Activated CD4-positive, alpha-beta T cell treated with anti-CD3 and anti-CD28 coated beads, Interleukin-2, amount 50 U/mL, for 1 hour (primary cell): ENCODE measurements at places on chromosomes 7 and 10.

- DNase-seq: no peak
Measured at GRCh38 chr7:36245684-36246299, 92.7 kb downstream of the EEPD1 start.

- no peak for DNase-seq
Measured at GRCh38 chr10:49593998-49594397, 16.1 kb upstream of the SLC18A3 start.

GRCh38 chr7:139043823-139044812, 8.3 kb upstream of the ZC3HAV1L start:
- peak; percentile 72 for DNase-seq

- DNase-seq: no peak
Measured at GRCh38 chr7:19110776-19111175, 6.7 kb downstream of the TWIST1 start.

DNA sequence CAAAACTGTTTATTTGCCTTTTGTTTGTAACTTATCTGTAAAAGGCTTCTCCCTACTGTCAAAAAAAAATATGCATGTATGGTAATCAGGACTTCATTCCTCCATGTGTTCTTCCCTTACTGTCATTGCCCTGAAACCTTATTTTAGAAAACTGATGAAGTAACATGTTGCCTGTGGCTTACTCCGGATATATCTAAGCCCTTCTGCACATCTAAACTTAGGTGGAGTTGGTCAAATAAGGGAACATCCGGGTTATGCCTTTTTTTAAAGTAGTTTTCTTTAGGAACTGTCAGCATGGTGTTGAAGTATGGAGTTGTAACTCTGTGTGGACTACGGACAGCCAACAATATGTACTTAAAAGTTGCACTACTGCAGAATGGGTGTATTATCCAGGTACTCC, 6.2 kb downstream of the SAR1A start:
- DNase-seq: no peak

DNA sequence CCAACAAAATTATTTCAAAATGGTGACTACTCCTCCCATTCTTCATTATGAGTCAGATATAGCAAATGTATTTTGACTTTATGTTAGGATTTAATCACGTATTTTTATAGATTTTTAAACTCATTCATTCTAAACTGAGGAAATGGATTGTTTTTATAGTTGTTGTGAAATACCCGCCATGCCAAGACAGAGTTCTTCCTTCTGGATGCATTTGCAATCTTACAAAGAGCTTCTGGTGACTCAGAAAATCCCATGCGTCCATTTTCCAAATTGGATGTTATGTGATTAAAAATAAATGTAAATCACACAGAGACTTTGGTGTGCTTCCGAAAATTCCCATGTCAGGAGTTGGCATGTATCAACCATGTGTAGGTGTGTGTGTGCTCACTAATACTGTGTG, 179.3 kb downstream of the TRIL start:
- no peak for DNase-seq

DNA sequence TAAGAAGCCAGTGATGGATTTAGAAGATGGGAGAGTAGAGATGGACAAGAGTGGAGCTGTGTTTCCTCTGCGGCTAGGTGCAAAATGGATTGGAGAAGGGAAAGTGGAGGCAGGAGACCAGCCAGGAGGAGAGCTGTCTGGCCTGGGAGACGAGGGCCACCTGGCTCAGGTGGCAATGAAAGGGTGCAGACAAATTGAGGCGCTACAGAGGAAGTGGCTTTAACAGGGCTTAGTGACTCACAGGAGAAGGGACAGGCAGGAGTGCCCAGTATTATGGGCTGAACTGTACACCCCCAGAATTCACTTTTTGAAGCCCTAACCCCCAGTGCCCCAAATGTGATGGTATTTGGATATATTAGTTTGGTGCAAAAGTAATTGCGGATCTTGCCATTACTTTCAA, 65.6 kb upstream of the DUSP5 start:
- no peak for DNase-seq

DNA sequence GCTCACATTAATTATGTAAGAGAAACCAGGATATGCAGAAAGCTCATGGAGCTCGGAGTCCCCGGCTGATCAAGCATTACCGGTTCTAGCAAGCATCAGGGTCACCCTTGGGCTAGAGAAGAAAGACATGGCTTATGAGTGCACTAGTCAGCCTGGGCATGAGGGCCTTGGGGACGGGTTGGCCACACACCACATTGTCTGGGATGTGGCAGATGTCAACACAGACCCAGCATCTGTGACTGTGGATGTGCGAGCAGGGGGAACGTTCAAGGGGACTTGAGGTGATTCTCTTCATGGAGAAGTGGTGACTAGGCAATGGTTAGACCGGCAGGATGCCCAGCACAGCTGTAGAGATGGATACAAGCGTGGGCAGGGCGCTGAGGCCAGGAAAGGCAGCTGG, 13.7 kb downstream of the ZMIZ2 start:
- no peak for DNase-seq

GRCh38 chr10:124237282-124237961, 144.0 kb upstream of the CHST15 start:
- DNase-seq: no peak

GRCh38 chr7:142805350-142806021, 34.7 kb downstream of the PRSS2 start:
- no peak for DNase-seq

DNA sequence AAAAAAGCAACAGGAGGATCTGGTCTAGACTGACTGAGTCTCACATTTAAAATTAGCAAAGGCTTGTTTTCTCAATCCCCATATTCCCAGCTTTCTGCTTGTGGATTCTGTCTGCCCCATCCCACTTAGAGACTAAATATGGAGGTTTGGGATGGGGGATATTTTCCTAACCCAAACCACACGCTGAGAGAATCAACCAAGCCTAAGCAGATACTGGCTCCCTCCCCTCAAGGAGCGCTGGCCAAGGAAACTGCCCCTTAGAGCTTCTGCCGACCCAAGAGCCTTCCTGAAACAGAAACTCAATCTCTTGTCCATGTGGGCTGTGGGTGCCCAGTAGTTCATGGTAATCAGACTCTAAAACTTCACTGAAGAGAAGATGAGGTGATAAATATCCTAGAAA, 3.9 kb downstream of the FFAR4 start:
- no peak for DNase-seq

GRCh38 chr10:79044036-79044632, 24.6 kb upstream of the ZMIZ1 start:
- no peak for DNase-seq

GRCh38 chr10:420154-421121, 269.0 kb downstream of the DIP2C start:
- no peak for DNase-seq

GRCh38 chr10:112352044-112352443, 21.9 kb upstream of the ACSL5 start:
- no peak for DNase-seq

- DNase-seq: no peak
Measured at GRCh38 chr7:152307902-152308301, 127.9 kb downstream of the KMT2C start.

DNA sequence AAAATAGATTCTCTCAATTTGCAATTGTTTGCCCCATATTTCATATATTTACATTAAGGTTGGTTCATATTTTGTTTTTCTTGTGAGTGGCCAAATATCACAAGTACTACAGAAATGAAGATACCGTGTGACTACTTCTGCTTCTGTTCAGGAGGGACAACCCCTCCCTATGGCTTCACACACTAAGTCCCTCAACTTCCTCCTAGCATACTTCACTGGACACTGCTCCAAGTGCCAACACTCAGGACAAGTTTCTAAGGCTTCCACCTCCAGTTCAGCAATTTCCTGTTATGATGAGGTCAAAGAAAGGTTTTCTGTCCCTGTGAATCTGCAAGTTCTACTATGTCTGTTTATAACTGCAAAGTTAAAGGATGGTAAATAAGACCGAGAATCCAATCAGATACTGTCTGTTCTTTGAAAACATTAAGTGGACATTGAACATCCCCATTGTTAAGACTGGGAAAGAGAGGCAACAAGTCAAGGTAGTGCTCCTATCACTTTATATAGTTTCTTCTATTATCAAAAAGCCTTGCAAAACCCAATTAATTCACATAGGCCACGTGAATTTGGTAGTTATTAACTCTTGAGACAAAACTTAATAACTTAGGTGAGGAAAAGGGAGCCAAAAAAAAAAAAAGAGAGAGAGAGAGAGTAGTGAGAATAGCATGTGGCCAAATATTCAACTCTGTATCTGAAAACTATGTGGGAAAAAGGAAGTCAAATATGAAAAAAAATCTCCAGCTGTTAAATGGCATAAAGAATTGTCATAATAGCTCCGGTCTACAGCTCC, 81.3 kb upstream of the DKK1 start:
- DNase-seq: no peak

GRCh38 chr7:134587750-134588149, 38.8 kb downstream of the AKR1B15 start:
- DNase-seq: no peak
